Caco-2 (cell line): ENCODE measurements at places on chromosomes 4 and X.
A peak's percentile ranks its signal among the peaks of the same experiment; 100 is the strongest.

GRCh38 chr4:915595-915994, 16.5 kb downstream of the GAK start:
- no peak for DNase-seq

GRCh38 chr4:177386278-177386815, 55.9 kb downstream of the AGA start:
- no peak for DNase-seq

- no peak for DNase-seq
Observed at GRCh38 chr4:127309369-127310102, 323.2 kb upstream of the INTU start.

GRCh38 chr4:37762294-37762990, 64.0 kb upstream of the PGM2 start:
- no peak for DNase-seq

DNA sequence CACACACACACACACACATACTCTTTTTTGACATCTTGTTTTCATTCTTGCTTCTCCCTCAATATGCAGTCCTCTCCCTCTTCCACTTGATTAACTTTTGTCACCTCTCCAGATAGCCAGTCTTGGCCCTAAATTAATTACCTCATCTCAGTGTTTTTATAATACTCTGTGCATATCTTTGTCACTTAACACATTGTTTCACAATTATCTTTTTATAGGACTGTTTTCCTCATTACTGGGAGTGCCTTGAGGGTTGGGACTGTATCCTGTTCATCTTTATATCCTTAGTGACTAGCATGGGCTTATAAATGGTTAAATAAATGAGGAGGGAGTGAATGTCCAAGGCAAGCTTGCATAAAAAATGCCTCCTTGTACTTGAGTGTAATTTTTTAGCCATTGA, 33.1 kb downstream of the SYNPO2 start:
- DNase-seq: no peak

DNA sequence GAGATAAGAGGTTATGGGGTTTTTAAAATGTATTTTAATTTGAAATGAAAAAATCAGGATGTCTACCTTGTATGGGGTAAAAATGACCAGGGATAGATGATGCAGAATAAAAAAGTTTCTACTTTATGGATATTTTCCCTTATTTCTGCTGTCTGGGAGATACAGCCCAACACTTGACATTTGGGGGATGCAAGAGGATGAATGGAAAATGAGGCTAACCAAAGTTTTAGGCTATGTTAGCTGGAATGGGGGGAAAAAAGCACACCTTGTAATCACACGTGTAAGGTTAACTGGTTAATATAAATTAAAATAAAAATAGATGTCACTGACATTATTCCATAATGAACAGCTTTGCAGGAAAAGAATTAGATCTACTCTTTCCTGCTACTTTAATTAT, 1.1 kb downstream of the PRDM8 start:
- no peak for DNase-seq

- DNase-seq: peak; percentile 66
Observed at GRCh38 chr4:121656269-121656641, 40.5 kb downstream of the ANXA5 start.

- DNase-seq: no peak
Observed at GRCh38 chrX:23821847-23822246, 38.9 kb downstream of the SAT1 start.

GRCh38 chrX:23854122-23854521, 53.6 kb downstream of the APOO start:
- no peak for DNase-seq

DNA sequence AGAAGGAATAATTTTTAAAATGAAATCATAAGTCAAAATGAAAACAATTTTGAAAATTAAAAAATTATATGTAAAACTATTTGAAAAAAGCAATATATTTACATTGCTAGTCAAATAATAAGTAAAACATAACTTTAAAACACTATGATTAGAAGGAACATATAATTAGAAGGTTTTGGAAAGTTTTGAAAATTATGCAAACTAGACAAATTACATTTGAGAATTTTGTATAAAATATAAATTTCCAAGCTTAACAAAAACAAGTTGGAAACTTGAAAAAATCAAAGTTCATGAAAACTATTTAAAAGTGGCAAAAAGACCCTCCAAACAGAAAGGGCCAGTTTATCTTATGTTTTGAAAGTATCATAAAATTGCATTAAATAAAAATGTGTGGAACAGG, 67.6 kb upstream of the TLL1 start:
- DNase-seq: no peak

- no peak for DNase-seq
Observed at GRCh38 chr4:152264106-152264505, 271.8 kb downstream of the FBXW7 start.

- DNase-seq: peak; percentile 42
Observed at GRCh38 chrX:12825801-12826200, 34.6 kb downstream of the PRPS2 start.

GRCh38 chr4:11605597-11605996, 176.9 kb upstream of the HS3ST1 start:
- DNase-seq: no peak

GRCh38 chr4:88107406-88108107, 50.9 kb downstream of the ABCG2 start:
- DNase-seq: peak; percentile 83

DNA sequence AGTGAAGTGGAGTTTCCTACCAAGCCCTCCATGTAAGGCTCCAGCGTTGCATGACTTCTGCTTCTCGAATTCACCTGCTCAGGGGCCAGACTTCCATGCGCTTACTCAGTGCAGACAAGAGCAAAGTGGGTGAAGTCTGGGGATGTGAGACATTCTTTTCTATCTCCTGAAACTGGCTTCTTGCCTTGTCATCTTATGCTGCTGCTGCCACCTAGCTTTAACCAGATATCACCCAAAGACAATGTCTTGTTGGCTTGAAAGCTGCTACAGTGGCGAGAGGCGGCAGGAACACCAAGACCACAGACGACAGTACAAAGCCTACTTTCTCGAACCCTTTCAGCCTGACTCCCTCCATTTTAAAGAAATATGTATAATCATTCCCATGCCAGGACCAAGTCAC, 103.6 kb upstream of the ADGRG2 start:
- no peak for DNase-seq

DNA sequence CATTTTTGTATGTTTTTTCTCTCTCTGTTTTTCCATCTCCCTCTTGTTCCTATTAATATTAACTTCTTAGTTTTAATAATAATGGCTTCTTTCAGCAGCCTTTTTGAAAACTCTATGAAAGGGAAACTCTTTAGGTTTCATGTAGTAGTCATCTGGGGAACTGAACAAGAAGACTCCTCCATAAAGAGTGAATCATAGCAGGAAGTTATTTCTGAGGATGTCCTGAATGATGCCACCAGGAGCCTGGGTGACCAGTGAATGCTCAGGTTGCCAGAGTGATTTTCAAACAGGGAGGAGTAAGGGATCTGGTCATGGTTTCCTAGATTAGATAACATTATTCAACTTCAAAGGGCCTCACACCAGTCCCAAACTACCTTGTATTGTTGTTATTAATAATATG, 212.8 kb upstream of the PDE5A start:
- no peak for DNase-seq

GRCh38 chrX:100625985-100626491, 10.6 kb downstream of the TSPAN6 start:
- no peak for DNase-seq

- no peak for DNase-seq
Observed at GRCh38 chr4:166896254-166896653, 338.0 kb downstream of the SPOCK3 start.

- DNase-seq: no peak
Observed at GRCh38 chrX:2538031-2538757, 37.4 kb upstream of the DHRSX start.

GRCh38 chr4:184253072-184253420, 35.4 kb upstream of the ENPP6 start:
- DNase-seq: no peak

DNA sequence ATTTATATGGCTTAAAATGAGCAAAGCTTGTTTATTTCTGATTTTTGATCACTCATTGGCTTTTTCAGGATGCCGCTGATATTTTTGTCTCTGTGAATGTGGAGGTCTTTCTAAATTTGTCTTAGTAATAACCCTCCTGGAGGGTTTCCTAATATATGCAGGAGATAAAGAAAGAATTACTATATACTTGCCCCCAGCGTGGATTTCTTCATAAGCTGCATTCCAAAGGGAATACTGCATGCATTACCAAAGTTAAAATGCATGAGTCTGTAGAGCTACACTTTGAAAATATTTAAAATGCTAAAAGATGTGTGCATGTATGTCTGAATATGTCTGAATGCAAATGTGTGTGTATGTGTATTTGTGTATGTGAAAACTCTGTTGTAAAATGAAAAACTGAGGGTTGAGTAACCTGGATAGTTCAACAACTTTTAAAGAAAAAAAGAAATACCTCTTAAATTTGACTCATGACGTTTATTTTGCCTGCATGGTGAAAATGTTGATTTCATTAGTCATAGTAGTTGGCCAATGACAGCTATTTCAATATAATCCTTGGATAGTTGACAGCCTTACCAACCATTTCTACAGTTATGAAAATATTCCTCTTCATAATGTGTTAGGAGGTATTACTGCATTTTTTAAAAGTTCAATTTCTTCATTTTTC, 113.2 kb upstream of the ZNF827 start:
- no peak for DNase-seq

DNA sequence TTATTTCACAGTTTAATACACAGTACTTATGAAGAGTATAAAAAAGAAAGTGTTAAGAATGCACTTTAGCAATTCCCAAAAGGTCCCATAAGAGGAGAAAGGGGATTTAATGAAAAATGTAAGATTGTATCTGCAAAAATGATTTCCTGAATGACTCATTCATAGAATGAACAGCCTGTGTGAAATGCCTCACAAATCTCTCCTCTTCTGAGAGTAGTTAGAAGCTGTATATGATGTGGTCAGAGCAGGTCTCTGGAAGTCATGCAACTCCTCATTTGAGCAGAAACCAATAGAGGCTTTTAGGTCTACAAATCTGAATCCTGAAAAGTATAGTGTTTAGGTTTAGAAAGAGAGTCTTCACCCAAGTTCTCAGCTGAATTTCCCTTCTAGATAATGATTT, 381.3 kb upstream of the INTU start:
- no peak for DNase-seq

- no peak for DNase-seq
Observed at GRCh38 chr4:102319594-102319993, 25.7 kb downstream of the SLC39A8 start.

- no peak for DNase-seq
Observed at GRCh38 chr4:77127215-77127614, 29.8 kb upstream of the CCNG2 start.

DNA sequence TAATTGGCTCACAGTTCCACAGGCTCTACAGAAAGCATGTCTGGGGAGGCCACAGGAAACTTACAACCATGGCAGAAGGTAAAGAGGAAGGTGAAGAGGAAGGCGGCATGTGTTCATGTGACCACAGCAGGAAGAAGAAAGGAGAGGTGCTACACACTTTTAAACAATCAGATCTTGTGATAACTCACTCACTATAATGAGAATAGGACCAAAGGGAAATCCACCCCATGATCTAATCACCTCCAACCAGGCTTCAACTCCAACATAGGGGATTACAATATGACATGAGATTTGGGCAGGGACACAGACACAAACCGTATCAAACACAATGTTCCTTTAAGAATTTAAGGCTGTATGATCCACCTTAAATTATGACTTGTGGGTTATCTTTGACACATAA, 10.5 kb upstream of the PGM2 start:
- DNase-seq: no peak

DNA sequence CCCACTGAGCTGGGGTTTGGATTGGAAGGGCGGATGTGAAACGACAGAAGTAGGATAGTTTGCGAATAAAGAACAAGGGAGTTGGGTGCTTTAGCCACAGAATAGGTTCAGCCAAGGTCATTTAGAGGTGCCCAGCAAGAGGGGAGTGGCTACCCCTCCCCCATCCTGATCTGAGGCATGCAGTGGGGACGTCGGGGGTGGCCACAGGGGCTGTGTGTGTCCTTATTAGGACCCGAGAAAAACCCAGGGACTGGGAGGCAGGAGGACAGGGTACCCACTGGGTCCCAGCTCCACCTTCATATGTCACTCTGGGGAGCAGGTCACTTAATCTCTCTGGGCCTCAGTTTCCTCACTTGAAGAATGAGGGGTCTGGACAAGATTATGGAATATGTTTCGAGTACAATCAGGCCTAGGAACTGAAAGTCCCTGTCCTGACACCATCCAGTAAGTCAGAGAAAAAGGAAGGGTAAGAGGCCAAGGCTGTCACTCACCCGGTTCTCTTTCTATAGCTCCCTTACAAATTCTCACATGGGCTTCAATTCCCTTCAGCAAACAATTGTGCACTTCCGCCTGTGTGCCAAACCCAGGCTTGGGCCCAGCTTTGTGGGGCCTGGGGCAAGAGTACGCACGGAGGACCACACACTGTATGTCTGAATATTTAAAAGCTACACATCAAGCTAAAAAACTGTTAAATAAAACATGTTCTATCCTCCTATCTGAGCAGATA, 4.2 kb upstream of the NYX start:
- no peak for DNase-seq

GRCh38 chr4:176354884-176355283, 35.1 kb downstream of the SPCS3 start:
- DNase-seq: no peak

DNA sequence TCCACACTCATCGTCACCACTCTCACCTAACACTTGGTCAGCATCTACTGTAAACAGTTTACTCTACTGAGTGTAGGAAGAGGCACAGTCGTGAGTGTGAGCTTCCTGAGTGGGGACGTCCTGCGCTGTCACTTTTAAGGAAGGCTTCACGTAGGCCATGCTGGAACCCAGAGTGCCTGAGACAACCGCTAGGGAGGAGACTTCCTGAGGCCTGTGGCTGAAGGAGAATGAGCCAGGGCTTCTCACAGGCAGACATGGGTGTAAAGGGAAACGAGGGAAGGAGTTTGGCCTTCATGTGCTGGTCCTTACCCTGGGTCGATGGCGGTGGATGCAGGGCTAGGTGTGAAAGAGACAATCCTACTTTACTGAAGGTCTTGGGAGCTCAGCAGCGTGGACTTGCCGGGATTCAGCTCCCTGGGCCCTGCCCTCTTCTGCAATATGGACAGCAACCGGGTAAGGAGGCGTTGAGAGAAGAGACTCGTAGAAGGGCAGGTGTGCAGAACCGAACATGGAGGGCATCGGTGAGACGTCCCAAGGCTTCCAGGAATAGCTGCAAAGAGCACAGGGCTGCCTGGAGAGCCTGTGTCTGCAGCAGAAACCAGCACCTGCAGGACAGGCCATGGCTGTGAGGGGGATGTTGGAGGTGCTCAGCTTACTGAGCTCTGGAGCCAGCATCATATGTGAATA, 48.7 kb upstream of the TLR3 start:
- DNase-seq: no peak

DNA sequence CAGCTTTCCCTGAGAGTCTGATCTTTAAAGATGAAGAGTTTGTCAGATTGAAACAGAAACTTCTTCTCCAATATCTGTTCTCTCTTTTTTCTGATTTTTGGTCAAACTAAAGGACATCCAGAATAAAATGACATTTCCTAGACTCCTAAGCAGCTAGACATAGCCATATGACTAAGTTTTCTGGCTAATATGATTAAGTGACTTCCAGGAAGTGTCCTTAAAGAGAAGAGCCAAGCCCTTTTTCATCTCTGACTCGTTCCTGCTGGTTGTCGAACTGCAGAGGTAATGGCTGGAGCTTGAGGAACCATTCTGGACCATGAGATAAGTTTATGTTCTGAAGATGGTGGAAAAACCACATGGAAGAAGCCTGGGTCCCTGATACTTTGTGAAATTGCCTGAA, 546.0 kb downstream of the BCOR start:
- no peak for DNase-seq

GRCh38 chr4:20889901-20890300, 189.6 kb downstream of the PACRGL start:
- DNase-seq: no peak
